RWPE2 (cell line): ENCODE measurements at places on chromosomes 1 and 21.
A peak's percentile ranks its signal among the peaks of the same experiment; 100 is the strongest.

- H3K27me3 ChIP-seq, result no peaks in the 10 kb centered on the region
- DNase-seq, result peak; percentile 88
- peak overlapping the region; percentile 68 for H3K27ac ChIP-seq
- peaks cover 25% of the 10 kb centered on the region for H3K4me1 ChIP-seq
- H3K36me3 ChIP-seq, result no peaks in the 10 kb centered on the region
- H3K4me3 ChIP-seq, result no peak overlapping the region
Observed at GRCh38 chr1:43858324-43858723, 75.3 kb upstream of the ARTN start.

DNA sequence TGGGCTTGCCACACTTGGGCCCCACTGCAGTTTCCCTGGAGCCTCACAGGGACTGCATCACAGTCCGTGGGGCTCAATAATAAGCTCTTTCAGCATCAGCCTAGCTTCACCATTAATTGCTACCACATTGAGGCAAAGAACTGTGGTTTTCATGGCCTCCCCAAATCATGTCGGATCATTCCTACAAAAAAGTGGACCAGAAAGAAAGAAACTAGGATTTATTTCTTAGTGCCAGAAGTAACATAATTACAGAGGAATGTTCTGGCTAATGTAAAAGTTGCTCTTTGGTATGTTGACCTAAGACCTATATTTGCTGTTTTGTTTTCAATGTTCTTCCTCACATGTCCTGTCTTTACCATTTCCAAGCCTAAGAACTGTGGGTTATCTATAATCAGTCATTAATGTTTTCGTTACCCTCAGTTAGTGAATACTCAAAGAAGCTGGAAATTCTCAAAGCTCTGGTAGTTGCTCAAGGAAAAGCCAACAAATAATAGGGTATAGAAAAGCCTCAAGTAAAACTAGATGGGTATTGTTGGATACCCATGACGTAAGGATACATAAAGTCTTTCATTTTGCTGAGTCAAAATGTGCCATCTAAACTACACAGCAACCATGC is 173.9 kb downstream of the LTN1 start:
- no peaks in the 10 kb centered on the region for H3K27me3 ChIP-seq
- no peaks in the 10 kb centered on the region for H3K36me3 ChIP-seq
- no peak for DNase-seq
- H3K27ac ChIP-seq, result no peak overlapping the region
- no peak overlapping the region for H3K4me3 ChIP-seq

DNA sequence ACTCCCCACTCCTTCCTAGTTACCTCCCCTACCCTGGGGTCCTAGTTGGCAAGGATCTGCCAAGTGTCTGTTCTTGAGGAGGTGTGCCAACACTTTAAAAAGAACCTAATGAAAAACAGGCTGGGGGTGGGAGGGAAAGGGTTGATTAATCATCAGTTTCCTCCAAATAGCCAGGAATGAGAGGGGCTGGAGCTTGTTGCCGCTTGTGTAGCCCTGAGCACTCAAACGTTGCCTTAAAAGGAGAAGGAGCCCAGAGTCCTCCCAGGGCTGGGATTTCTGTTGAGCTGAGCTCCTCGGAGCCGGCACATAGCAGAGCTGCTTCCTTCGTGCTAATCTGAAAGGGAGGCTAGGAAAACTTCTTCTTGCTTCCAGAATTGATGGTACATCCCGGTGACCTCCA is 15.9 kb downstream of the SHISA4 start:
- H3K36me3 ChIP-seq, result no peaks in the 10 kb centered on the region
- no peaks in the 10 kb centered on the region for H3K27me3 ChIP-seq
- H3K4me1 ChIP-seq, result peaks cover 11% of the 10 kb centered on the region
- no peak for DNase-seq
- no peak overlapping the region for H3K4me3 ChIP-seq
- peak overlapping the region; percentile 3 for H3K27ac ChIP-seq

GRCh38 chr1:9778905-9779304 is 44.9 kb downstream of the CLSTN1 start:
- peak overlapping the region; percentile 88 for H3K27ac ChIP-seq
- DNase-seq, result no peak
- peaks cover 18% of the 10 kb centered on the region for H3K36me3 ChIP-seq
- no peaks in the 10 kb centered on the region for H3K27me3 ChIP-seq

DNA sequence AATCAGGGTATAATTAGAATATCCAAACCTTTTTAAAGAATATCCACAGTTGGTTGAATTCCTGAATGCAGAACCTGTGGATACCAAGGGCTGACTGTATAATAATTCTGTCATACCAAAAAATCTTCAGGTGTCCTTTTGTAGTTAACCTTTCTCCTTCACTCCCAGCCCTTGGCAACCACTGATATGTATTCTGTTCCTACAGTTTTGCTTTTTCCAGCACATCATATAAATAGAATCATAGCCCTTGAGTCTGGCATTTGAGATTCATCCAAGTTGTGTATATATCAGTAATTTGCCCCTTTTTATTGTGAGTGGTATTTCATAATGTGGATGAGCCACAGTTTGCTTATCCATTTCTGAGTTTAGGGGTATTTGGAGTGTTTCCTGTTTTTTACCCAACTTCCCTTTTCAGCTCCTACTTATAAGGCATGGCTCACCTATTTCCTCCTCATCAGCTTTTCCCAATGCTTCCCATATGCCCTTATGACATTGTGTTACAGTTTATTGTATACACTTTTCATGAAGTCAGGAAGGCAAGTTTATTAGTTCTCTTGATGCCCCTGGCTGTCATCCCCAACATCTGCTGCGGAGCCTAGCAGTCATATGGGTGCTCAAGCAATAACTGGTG is 35.0 kb upstream of the AGO1 start:
- H3K27me3 ChIP-seq, result no peaks in the 10 kb centered on the region
- no peak overlapping the region for H3K27ac ChIP-seq
- no peak overlapping the region for H3K4me3 ChIP-seq
- no peaks in the 10 kb centered on the region for H3K4me1 ChIP-seq
- no peak for DNase-seq

DNA sequence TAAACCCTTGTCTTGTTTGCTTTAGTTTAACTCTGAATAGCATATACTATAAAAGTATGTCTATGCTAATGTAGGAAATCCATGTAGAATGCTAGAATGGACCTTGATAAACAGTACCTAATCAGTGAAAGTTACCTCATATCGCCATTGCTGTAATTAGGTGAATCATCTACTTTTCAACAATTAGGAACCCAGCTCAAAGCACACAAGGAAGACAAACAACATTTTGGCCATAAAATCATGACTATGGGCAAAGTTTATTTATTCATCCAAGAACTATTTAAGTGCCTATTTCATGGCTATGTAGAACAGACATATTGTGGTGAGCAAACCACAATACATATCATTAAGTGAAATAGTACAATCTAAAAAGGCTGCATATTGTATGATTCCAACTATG is 1043.2 kb downstream of the BRINP3 start:
- no peak for DNase-seq
- no peaks in the 10 kb centered on the region for H3K27me3 ChIP-seq
- H3K4me3 ChIP-seq, result no peak overlapping the region
- no peaks in the 10 kb centered on the region for H3K4me1 ChIP-seq

DNA sequence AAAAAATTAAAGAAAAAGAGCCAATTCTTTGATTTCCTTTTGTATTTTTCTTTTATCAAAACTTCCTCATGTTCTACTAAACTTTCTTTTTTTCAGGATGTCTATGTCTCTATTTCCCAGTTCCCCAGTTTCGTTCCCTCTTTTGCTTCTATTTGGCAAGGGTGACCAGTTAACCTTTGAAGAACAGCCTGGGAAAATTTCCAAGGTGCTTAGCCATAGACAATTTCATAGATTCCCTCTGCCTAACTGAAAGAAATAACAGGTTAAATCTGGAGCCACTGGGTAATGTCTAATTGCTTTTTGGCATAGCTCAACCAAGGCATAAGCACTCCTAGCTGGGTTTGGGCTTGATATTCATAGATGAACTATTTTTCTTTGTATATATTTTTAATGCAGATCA is 272.3 kb downstream of the ADGRL2 start:
- H3K27me3 ChIP-seq, result no peaks in the 10 kb centered on the region
- no peak overlapping the region for H3K4me3 ChIP-seq
- H3K4me1 ChIP-seq, result no peaks in the 10 kb centered on the region
- H3K27ac ChIP-seq, result no peak overlapping the region
- H3K36me3 ChIP-seq, result no peaks in the 10 kb centered on the region
- DNase-seq, result no peak

DNA sequence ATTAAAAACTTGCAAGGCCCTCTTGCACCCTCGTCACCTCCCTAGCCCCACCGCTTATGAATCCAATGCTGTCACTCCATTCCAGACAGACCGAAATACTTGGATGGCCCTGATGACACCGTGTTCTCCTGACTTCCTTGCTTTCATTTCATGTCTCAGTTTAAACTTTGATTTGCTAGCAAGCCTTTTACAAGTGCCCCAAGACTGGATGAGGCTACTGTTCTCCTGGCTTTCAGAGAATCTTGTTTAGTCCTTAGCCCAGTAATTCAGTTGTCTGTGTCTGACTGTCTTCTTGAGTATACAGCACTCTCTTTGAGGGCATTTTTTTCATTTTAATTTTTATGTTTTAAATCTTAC is 824 bp upstream of the IFI44L start:
- peak overlapping the region; percentile 82 for H3K27ac ChIP-seq
- DNase-seq, result no peak
- H3K36me3 ChIP-seq, result no peaks in the 10 kb centered on the region
- H3K27me3 ChIP-seq, result no peaks in the 10 kb centered on the region

- no peaks in the 10 kb centered on the region for H3K36me3 ChIP-seq
- no peak overlapping the region for H3K4me3 ChIP-seq
- H3K27me3 ChIP-seq, result no peaks in the 10 kb centered on the region
- no peaks in the 10 kb centered on the region for H3K4me1 ChIP-seq
- DNase-seq, result no peak
Observed at GRCh38 chr21:18318156-18318555, 73.5 kb downstream of the CHODL start.

GRCh38 chr1:199220031-199220430 is 581.2 kb downstream of the PTPRC start:
- no peak for DNase-seq
- H3K27ac ChIP-seq, result no peak overlapping the region
- H3K36me3 ChIP-seq, result no peaks in the 10 kb centered on the region
- no peaks in the 10 kb centered on the region for H3K4me1 ChIP-seq

DNA sequence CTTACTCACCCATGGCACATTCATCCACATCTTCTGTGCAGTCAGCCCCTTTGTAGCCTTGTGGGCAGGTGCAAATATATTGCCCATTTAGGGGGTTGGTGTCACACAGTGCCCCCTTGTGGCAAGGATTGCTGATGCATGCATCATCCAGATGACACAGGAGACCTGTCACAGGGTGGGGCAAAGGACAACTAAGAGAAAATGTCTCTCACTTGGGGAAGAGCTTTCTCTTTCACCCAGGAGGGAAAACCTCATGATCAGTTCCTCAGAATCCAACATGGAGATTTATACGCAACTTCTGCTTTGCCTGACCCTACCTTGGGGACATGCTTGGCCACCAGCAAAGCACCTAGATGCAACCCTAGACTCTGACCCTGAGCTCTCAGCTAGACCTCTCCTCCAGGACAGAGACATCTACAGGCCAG is 71.8 kb upstream of the ADAM30 start:
- H3K36me3 ChIP-seq, result peaks cover 46% of the 10 kb centered on the region
- no peak for DNase-seq
- no peak overlapping the region for H3K27ac ChIP-seq
- no peak overlapping the region for H3K4me3 ChIP-seq
- H3K4me1 ChIP-seq, result no peaks in the 10 kb centered on the region

- DNase-seq, result no peak
- H3K27ac ChIP-seq, result peak overlapping the region; percentile 95
- H3K36me3 ChIP-seq, result no peaks in the 10 kb centered on the region
- peaks cover 30% of the 10 kb centered on the region for H3K4me1 ChIP-seq
- H3K4me3 ChIP-seq, result no peak overlapping the region
Observed at GRCh38 chr1:55720261-55720660, 505.1 kb upstream of the USP24 start.

DNA sequence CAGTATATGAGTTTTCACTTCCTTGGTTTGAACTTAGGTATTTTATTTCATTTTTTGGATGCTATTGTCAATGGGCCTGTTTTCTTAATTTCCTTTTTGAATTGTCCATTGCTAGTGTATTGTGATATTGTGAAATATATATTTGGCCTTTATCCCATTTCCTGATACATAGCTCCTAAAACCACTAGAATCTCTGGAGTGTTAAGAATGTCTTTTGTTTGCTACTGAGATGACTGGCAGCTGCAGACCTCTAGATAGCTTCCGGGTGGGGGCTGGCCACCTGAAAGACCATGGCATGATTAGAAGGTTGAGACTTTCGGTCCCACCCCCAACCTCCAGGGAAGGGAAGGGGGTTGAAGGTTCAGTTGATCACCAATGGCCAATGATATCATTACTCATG is 245.4 kb downstream of the KCNJ6 start:
- DNase-seq, result no peak
- H3K27me3 ChIP-seq, result no peaks in the 10 kb centered on the region
- H3K4me3 ChIP-seq, result no peak overlapping the region
- no peaks in the 10 kb centered on the region for H3K36me3 ChIP-seq

GRCh38 chr1:68221980-68222373 is 10.3 kb downstream of the WLS start:
- no peak overlapping the region for H3K4me3 ChIP-seq
- DNase-seq, result no peak
- peaks cover 6% of the 10 kb centered on the region for H3K36me3 ChIP-seq

GRCh38 chr1:47918257-47918867 is 78.8 kb downstream of the TRABD2B start:
- no peak for DNase-seq
- no peak overlapping the region for H3K27ac ChIP-seq
- H3K36me3 ChIP-seq, result no peaks in the 10 kb centered on the region
- no peaks in the 10 kb centered on the region for H3K27me3 ChIP-seq

GRCh38 chr1:218123968-218124367 is 161.1 kb upstream of the RRP15 start:
- H3K36me3 ChIP-seq, result no peaks in the 10 kb centered on the region
- no peak for DNase-seq
- H3K27me3 ChIP-seq, result no peaks in the 10 kb centered on the region

- H3K27me3 ChIP-seq, result no peaks in the 10 kb centered on the region
- no peak for DNase-seq
- H3K36me3 ChIP-seq, result no peaks in the 10 kb centered on the region
- H3K27ac ChIP-seq, result no peak overlapping the region
- H3K4me1 ChIP-seq, result no peaks in the 10 kb centered on the region
Observed at GRCh38 chr1:25066731-25067517, 136.8 kb upstream of the RUNX3 start.

DNA sequence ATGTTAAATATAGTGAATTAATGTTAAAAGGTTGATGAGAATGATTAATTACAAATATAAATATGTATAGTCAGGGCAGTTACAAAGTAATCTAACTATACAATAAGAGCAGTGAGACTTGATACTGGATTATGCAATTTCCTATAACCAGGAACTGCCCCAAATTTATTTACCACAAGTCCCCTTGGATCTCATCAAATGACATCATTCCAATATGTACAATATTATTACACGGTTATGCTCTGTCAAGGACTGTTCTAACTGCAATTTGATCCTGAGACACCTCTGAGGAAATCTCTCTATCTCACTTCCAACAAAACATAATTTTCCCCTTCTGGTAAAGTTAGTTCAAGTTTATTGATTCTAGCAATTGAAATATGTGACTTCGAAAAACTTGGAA is 917.6 kb downstream of the NCAM2 start:
- DNase-seq, result no peak
- no peaks in the 10 kb centered on the region for H3K36me3 ChIP-seq
- no peaks in the 10 kb centered on the region for H3K4me1 ChIP-seq
- no peaks in the 10 kb centered on the region for H3K27me3 ChIP-seq
- no peak overlapping the region for H3K27ac ChIP-seq
- no peak overlapping the region for H3K4me3 ChIP-seq

GRCh38 chr1:159448181-159448580 is 8.7 kb downstream of the OR10J1 start:
- no peaks in the 10 kb centered on the region for H3K4me1 ChIP-seq
- no peak overlapping the region for H3K27ac ChIP-seq
- H3K4me3 ChIP-seq, result no peak overlapping the region
- H3K27me3 ChIP-seq, result no peaks in the 10 kb centered on the region
- no peaks in the 10 kb centered on the region for H3K36me3 ChIP-seq
